KBM-7 (cell line): ENCODE measurements at places on chromosomes 7 and 10.

DNA sequence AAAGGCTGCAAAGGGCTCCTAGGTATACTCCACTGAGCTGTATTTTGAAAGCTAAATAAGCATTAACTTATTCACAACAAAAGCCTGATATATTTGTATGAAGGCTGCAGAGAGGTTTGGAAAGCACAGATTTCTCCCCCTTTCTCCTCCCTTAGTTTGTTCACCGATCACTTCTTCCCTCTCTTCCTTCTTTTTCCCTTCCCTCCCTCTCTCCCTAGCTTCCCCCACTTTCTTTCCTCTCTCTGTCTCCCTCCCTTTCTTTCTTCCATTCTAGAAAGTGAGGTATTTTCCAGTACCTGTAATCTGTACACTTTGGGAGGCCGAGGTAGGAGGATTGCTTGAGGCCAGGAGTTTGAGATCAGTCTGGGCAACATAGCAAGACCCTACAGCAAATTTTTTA lies 62.1 kb downstream of the HHEX start:
- no peak for DNase-seq

- DNase-seq = no peak
Measured at GRCh38 chr10:11934262-11934661, 108.3 kb downstream of the UPF2 start.

- DNase-seq = no peak
Measured at GRCh38 chr10:128025437-128025836, 100.8 kb downstream of the MKI67 start.

GRCh38 chr10:108574233-108574632 lies 1349.1 kb downstream of the XPNPEP1 start:
- no peak for DNase-seq

GRCh38 chr7:151914051-151914450 lies 37.1 kb upstream of the PRKAG2 start:
- no peak for DNase-seq

DNA sequence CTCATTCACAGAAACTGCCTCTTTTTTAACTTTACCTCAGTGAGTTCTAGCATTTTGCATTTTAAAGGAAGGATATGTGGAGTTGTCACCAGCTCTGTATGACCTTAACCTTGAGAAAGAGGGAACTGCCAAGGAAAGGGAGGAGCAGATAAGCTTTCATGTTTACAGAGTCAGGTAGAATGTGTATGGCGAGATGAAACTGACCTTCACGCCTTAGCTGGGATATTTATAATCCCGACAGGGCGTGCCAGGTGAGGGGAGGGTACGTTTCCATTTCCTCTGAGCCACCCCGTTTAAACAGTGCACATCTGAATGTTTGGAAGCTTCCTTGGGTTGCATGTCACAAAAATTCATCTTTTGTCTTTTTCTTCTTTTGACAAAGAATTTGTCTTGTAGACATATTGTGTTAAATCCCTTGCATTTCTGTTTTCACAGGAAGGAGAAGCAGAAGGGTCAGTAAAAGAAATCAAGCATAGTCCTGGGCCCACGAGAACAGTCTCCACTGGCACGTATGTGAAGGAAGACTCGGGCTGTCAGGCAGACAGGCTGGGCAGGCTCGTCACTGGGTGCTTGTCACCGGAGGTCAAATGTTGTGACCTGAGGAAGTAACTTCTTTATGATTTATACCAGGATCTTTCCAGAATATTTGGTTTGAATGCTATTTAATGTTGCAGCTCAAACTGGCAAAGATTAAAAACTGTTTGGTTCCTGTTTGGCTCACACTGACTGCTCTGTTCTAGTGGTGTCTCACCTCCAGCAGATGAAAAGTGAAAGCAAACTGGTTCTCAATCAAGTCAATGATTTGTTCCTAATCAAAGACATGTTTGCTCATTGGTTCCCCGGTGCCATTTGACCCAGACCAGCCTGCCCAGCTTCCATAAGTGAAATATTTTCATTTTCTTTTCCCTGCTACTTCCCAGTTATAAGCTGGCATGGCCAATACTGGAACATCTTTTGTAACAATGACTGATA lies 16.2 kb downstream of the OPTN start:
- peak; percentile 26 for DNase-seq

- no peak for DNase-seq
Measured at GRCh38 chr7:907158-907980, 31.0 kb downstream of the GET4 start.

GRCh38 chr7:84663224-84663623 lies 468.6 kb upstream of the SEMA3A start:
- DNase-seq = no peak

DNA sequence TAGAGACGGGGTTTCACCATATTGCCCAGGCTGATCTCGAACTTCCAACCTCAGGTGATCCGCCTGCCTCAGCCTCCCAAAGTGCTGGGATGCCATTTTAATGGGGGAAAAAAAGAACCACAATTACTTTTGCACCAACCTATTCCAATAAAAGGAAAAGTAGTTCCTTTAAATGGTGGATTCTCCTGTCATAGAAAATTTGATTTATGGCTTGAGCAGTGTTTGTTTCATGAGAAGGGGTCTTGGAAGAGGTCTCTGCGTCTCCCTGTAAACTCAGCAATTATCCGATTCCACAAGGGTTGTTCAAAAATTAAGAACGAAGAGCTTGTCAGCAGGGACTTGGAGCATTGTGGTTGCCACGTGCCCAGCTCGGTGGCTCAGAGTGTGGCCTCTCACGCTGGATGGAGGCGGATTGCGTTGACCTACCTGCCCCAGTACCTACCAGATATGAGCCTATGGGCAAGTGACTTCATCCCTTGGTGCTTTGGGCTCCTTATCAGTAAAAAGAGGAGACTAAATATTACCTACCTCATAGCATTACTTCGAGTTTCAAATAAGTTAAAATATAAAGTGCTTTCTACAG lies 2.8 kb upstream of the TRIP6 start:
- no peak for DNase-seq

DNA sequence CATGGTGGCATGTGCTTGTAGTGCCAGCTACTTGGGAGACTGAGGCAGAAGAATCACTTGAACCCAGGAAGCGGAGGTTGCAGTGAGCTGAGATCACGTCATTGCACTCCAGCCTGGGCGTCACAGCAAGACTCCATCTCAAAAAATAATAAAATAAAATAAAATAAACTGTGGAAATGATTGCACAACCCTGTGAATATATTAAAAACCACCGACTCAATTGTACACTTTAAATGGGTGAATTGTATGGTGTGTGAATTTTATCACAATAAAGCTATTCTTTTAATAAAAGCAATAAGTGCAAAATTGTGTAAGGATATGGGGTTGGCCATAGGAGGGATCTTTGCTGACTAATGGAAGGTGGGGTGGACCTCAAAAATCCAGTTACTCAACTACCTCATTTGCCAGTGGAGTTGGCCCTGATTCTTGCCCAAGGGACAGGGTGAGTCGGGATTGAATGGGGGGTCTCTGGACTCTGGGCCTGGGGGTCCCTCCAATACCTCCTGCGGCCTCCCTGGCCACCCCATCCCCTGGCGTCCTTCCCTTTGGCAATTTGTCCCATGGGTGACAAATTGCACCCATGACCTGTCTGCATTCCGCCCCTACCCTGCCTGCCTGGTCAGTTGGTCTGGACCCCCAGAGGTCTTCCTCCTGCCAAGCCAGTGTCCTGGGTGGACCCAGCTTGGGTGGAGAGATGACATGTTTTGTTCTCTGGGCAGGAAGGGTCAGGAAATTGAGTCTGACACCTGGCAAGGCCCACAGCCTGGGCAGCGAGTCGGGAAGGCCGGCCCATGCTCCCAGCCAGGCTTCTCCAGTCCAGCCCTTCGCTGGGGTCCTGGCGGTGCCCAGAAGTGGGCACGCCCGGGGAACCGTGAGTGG lies 61.7 kb upstream of the ELN start:
- DNase-seq = no peak

DNA sequence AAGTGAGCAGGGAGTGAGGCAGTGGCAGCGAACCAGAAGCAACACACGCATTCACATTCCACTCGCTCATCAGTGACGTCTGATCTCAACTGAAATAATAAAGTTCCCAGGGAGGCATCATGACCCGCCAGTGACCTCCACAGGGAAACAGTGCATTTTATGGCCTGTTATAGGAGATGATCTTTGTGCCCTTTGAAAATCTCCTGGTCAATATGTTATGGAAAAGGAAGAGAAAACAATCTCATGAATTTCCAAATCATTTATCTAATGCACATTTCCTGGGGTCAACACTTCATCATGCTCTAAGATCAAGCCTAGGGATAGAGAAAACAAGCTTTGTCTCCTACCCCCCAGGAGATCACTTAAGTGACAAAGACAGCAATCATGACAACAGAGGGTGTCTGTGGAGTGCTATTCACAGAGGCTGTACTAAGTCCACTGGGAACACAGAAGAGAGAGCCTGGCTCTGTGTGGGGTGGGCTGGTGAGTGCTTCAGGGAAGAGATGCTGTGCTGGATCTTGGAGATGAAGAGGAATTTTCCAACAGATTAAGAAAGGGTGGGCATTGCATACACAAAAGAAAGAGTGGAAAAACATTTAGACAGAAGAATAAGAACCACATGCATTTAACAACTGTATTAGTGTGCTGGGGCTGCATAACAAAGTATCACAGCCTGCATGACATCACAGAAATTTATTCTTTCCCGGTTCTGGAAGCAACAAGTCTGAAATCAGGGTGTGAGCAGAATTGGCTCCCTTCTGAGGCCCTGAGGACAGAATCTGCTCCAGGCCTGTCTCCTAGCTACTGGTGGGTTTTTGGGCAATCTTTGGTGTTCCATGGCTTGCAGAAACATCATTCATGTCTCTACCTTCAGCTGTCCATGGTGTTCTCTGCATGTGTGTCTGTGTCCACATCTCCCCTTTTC lies 613.9 kb upstream of the IGFBP3 start:
- DNase-seq = no peak

DNA sequence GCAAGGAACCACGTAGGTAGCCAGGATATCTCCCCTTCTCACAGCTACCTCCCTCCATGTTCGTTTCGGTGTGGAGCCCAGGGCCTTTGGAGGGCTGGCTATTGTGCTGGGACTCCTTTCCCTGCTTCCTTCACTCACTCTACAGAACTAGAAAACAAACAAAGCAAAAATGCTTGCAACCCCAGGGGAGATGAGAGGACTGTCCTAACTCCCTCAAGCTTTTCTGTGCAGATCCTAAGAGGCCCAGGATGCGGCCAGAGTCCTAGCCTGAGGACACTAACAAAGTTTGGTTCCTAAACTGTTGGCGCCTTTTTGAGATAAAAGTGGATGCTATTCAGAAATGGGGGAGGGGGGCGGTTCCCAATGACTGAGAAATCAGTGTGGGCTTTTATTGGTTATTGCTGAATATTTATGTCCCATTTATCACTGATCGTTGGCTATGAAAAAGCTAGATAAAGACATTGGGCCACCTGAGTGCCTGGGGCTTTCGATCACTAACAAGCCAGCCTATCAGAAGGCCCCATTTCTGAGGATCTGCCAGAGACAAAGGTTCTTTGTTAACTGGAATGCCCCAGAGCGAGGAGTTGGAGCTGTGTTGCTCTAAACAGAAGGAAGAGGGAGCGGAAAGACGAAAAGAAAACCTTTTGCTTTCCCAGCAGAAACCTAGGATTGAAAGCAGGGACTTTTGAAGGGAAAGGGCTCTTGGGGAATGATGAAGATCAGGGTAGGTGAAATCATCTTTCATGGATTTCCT lies 95.2 kb upstream of the EGR2 start:
- no peak for DNase-seq

- no peak for DNase-seq
Measured at GRCh38 chr7:12092499-12093130, 118.5 kb upstream of the TMEM106B start.

DNA sequence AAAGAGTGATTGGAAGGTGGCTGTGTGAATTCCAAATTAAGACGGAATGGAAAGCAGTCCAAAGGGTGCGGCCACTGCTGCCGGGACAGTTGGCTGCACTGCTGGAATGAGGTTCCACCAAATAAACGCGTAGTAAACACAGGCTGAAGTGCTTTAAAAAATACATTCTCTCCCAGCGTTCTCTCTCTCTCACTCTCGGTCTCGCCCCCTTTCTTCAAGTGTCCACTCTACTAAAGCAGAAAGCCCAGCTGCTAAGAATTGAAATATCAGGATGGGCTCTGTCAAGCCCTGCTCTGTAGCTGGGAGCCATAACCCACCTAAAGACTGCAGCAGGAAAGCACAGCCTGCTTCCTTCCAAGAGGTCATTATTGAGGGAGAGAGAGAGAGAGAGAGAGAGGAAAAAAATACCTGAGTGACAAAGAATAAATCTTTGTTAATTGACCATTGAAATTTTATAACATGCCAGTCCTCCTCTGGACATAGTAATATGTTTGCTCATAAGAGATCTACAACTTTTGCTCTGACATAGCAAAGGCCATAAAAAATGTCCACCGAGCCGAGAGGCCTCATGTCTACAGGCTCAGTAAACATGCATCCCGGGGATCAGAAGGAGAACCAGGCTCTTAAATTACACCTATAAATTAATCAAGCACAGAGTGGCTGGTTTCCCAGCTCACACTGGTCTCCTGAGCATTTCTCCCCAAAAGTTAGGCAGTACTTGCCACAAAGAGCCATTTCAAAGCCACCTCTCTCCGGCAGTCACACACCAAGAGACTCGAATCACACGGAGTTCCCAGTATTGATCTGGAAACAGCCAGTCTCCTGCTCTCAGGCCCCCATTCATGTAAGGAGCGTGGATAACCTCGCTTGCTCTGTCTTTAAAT lies 72.8 kb downstream of the FGFR2 start:
- DNase-seq = no peak

GRCh38 chr10:43806831-43807640 lies 158.4 kb upstream of the ZNF32 start:
- DNase-seq = no peak

GRCh38 chr7:33873518-33873917 lies 31.8 kb upstream of the BMPER start:
- no peak for DNase-seq

GRCh38 chr7:46755120-46756034 lies 826.5 kb downstream of the TNS3 start:
- no peak for DNase-seq

DNA sequence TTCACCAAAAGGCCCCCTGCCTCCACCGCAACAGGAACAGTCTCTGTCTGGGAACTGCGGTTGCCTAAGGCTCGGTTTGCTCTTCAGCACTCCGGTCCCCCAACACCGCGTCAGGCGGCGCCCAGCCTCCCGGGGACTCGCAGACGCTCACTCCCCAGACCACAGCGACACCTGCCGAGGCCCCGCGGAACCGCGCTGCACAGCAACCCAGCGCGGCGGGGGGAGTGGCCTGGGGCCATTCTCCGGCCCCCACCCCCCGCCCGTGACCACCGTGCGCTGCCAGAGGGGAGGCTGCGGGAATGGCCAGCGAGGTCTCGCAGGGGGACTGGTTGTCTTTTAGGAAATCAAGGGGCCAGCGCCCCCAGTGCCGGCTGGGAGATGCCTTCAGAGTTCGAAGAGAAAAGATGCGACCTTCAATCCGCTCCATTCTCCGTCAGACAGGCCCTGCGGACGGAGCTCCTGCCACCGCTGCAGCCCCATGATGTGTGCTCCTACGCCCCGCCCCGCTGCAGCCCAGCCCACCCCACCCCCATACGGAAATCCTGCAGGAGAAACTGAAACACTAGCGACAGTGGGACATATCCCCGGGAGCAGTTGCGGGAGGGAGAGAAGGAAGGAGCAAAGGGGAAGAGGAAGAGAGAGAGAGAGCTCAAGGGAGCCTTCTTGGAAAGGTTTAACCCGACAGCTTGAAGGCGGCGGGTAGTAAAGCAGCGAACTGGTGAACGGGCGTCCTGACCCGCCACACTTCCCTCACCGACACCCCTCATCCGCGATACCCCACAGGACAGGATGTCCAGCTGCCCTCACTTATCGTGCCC lies 137.4 kb upstream of the CDCA7L start:
- DNase-seq = peak; percentile 92
